ENCODE measurements at places on chromosomes 7 and 10.
A peak's percentile ranks its signal among the peaks of the same experiment; 100 is the strongest.

DNA sequence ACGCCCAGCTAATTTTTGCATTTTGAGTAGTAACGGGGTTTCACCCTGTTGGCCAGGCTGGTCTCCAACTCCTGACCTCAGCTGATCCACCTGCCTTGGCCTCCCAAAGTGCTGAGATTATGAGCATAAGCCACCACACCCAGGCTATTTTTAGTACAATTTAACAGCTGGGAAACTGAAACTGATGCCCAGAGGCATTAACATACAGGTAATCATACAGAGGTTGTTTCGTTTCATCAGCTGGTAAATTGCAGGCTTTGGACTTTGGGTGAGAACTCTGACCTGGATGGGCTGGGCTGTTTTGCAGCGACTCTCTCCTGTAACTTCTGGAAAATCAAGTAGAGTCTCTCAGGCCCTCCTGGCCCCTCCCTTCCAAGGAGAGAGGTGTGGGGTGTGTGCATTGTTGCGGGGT lies 6.2 kb upstream of the ACHE start:
- no peak for DNase-seq

GRCh38 chr10:38038107-38038931 lies 27.8 kb downstream of the ZNF33A start:
- no peak for DNase-seq

- no peak for DNase-seq
Observed at GRCh38 chr10:3210251-3210877, 37.8 kb upstream of the PITRM1 start.

DNA sequence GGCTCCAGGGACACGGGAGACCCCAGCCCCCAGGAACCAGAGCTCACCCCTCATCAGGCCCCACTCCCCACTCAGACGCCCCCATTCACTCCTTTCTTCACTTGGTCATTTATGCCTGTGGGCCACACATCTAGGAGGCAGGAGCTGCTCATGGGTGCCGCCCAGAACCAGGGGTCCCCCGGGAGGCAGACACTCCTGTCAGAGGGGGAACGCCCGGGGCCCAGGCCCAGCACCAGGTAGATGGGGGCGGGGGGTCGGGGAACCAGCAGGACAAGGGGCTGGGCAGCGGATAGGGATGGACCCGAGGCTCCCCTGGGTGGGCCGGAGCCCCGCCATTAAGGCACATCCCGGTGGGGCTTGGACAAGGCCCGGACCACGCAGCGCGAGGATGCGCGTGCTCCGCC lies 11.8 kb downstream of the CALY start:
- DNase-seq = no peak

GRCh38 chr7:114660126-114660486 lies 245.5 kb downstream of the FOXP2 start:
- DNase-seq = no peak

DNA sequence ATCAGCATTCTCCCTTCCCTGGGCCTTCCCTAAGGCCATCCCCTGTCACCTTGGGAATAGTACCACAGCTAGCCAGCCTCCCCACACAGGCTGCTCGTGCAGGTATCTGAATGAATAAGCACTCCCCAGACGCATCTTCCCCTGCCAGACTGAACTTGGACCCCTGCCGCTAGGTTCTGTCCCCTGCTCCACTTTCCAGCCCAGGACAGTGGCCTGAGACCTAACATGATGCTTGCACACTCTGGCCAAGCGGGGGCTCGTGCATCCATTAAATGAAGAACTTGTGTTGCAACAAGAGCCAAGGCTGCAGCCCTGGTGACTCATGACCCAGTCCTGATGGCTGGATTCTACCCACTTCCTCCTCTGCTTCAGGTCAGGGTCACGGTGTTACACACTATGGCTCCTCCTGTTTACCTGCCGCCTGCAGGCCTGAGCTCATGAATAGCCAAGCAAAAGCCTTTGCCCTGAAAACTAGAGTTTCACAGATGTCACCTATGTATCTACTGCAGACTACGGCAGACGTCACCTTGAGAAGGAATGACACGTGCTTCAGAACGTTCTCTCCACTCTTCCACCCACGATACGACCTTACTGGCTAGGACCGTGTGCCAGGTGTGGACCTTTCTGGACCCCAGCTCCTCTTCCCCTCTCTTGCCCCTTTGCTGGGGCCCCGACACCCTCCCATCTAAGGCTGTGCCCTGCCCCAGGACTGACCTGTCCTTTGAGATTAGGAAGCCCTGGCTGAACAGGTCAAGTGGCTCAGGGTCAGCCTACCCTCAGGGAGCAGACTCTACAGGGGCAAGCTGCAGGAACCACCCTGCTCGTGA lies 6.5 kb downstream of the ASB13 start:
- DNase-seq = no peak

- no peak for DNase-seq
Observed at GRCh38 chr7:147013825-147014224, 897.2 kb downstream of the CNTNAP2 start.

GRCh38 chr7:80147543-80148391 lies 13.1 kb downstream of the GNAI1 start:
- no peak for DNase-seq

- DNase-seq = no peak
Observed at GRCh38 chr10:964321-964987, 23.8 kb upstream of the GTPBP4 start.

- no peak for DNase-seq
Observed at GRCh38 chr7:69708857-69709256, 110.6 kb downstream of the AUTS2 start.

GRCh38 chr7:140342727-140343514 lies 55.4 kb downstream of the SLC37A3 start:
- DNase-seq = peak; percentile 19

DNA sequence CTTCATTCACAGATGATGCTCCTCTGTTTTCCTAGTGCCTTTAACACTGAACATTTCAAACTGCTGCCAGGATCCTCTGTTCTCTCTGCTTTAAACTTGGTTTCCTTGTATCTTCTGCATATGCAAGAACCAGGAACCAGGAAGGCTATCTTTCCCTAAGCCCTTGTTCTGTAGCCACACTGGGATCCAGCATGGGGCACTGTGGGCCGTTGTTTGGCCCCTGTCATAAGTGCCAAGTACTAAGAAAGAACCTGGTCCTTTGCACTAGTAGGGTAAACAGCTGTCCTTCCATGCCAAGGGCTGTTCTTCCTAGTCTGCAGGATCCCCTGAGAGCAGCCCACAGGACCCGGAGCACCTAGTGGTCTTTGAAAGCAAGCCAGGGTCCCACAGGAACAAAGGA lies 49.0 kb upstream of the TRIM8 start:
- no peak for DNase-seq

- DNase-seq = no peak
Observed at GRCh38 chr7:99027241-99027640, 116.7 kb downstream of the SMURF1 start.
